Head of caudate nucleus (tissue), 42 donors: ENCODE measurements at places on chromosomes 5 and 9.

GRCh38 chr9:29816954-29817703 is 2243.8 kb upstream of the C9orf72 start:
- DNase-seq: no peak

GRCh38 chr5:84231433-84231832 is 153.2 kb downstream of the EDIL3 start:
- no peak for DNase-seq

GRCh38 chr5:132102101-132102701 is 28.6 kb downstream of the CSF2 start:
- no peak for DNase-seq

DNA sequence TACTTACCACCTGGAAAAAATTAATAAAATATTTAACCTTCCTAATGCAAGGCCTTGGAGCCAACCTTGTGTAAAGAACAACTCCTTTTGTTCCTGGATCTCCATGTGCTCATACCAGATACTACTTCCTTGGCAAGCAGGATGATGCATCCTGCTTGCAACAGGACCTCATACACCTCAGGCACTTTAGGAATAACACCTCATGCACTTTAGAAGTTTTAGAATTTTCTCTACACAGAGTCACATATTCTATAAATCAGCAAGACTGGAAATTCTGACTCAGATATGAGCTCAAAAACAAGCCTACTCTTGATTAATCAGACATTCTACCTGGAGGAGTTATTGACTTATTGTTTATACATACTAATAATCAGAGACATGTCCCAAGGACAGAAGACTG is 209.6 kb upstream of the CDH10 start:
- DNase-seq: no peak

GRCh38 chr5:173855995-173856656 is 32.0 kb upstream of the CPEB4 start:
- DNase-seq: no peak

DNA sequence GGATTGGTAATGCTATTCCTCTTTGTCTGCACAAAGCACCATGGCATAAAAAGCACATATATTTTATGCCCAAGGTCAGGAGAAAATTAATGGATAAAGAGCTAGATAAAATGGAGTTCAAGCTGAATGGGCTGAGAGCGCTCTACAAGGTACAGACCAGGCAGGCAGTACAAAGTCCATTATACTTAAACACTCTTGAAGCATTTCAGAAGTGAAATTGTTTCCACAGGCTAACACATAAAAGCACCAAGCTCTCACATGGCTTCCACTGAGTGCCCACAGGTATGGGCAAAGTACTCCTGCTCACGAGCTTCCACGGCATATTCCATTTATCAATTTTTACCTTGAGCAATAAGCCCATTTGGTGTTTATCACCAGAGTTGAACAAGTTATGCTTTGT is 771.2 kb upstream of the DMAC1 start:
- DNase-seq: no peak

- DNase-seq: no peak
Observed at GRCh38 chr5:135140446-135141204, 106.6 kb upstream of the PITX1 start.

DNA sequence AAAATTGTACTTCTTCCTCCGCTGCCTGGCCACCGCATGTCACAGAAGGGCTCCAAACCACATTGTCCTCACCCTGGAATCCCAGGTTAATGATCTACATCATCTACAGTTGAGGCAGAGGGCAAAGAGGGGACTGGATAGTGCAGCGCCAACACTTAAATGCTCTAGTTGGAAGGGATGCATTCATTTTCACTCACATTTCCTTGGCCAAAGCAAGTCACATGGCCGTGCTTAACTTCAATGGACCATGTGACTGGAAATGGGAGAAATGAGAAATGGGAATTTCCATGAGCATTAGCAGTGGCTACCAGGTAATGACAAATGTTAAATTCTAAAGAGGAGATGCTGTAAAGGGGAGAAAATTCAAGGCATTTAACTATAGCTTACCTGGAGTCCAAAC is 13.3 kb upstream of the GNAQ start:
- DNase-seq: no peak

GRCh38 chr5:1886846-1887587 is 4.3 kb upstream of the IRX4 start:
- no peak for DNase-seq

DNA sequence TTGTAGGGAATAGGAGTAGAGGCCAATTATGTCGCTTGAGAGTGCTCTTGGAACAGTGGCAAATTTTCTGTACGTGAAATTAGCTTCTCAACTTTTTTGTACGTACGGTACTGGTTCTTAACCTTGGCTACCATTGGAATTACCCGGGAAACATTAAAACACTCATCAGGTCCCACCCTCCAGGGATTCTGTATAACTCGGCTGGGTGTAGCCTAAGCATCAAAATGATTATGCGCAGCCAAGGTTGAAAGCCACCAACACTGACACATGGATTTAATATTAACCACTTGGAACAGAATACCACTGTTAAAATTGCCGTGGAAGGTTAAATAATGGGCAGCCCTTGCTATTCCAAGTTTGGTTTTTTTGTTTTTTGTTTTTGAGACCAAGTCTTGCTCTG is 17.4 kb downstream of the DNAJA1 start:
- no peak for DNase-seq

- DNase-seq: no peak
Observed at GRCh38 chr9:114452219-114453165, 52.8 kb downstream of the WHRN start.

GRCh38 chr9:95772320-95773052 is 103.0 kb upstream of the ERCC6L2 start:
- no peak for DNase-seq

- DNase-seq: no peak
Observed at GRCh38 chr5:112733586-112733985, 4.1 kb upstream of the APC start.
